Hepatocyte (in vitro differentiated cells): ENCODE measurements at places on chromosomes 12 and 14. TPM values are rescaled to one million over a fixed set of nuclear protein-coding genes. Genes with fewer than 3 reads are reported as not detected.
A peak's percentile ranks its signal among the peaks of the same experiment; 100 is the strongest.

The DDN gene
- not detected in 2 replicates for polyA plus RNA-seq

The EPS8 gene
- polyA plus RNA-seq: 43.1 and 44.2 TPM in 2 replicates

DNA sequence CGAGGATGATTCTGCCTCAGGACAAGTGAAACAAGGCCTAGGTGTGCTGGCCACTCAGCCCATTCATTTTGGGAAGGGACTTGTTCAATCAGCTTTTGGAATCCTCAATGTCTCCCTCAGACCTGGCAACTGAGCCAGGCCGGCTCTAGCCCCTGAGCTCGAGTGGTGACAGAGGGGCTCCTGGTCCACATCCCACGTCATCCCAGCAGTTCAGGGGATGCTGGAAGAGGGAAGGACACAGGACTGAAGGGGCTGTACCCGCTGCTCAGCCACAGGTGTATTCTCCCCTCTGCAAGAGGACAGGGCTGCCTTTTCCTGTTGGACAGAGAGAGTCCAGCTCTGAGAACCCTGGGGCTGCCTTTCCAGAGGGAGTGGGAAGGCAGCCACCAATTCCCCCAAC lies 244.6 kb upstream of the SFSWAP start:
- DNase-seq: no peak

- no peak for DNase-seq
Measured at GRCh38 chr12:45987340-45987727, 3.0 kb downstream of the SCAF11 start.

DNA sequence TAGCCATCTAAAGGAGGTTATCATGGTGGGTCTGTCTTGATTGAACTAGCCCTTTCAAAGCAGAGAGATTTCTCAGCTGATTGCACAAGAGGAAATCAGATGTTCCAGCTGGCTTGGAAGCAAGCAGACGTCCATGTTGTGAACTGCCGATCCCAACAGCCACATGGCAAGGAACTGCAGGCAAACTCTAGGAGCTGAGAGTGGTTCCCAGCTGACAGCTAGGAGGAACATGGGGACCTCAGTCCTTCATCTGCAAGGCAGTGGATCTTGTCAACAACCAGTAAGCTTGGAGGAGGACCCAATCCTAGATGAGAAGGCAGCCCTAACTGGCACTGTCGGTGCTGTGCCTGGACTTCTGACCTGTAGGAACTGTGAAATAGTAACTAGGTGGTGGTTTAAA lies 7.7 kb downstream of the ACVR1B start:
- DNase-seq: no peak

DNA sequence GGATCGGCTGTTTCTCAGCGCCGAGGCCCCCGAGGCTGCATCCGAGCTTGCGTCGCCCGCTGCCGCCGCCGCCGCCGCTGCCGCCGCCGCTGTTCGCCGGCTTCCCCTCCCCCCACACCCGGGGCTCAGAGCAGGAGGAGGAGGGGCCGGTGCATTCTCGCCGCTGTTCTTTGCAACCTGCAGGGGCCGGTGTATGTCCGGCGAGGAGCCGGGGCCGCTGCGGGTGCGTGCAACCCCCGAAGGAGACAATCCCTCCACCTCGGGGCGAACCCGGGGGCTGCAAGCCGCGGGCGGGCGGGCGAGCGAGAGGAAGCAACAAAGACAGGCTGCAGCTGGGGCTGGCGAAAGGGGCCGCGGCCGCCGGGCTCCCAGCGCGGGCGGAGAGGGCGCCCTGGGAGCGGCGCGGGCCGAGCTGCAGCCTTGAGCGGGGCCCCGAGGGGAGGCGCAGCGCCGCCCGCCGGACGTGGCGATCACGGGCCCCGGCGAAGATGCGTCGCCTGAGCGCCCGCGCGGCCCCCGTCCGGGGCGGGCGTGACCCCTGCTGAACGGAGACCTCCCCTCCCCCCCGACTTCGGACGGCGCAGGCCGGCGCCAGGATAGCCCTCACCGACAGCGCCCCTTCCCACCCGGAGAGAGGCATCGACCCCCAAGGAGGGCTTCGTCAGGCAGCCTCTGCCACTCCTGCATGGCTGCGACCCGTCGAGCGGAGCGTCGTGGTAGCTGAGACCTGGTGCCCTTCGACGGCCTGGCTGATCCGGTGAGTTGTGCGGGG lies 702 bp downstream of the FAM222A start:
- DNase-seq: peak; percentile 87

DNA sequence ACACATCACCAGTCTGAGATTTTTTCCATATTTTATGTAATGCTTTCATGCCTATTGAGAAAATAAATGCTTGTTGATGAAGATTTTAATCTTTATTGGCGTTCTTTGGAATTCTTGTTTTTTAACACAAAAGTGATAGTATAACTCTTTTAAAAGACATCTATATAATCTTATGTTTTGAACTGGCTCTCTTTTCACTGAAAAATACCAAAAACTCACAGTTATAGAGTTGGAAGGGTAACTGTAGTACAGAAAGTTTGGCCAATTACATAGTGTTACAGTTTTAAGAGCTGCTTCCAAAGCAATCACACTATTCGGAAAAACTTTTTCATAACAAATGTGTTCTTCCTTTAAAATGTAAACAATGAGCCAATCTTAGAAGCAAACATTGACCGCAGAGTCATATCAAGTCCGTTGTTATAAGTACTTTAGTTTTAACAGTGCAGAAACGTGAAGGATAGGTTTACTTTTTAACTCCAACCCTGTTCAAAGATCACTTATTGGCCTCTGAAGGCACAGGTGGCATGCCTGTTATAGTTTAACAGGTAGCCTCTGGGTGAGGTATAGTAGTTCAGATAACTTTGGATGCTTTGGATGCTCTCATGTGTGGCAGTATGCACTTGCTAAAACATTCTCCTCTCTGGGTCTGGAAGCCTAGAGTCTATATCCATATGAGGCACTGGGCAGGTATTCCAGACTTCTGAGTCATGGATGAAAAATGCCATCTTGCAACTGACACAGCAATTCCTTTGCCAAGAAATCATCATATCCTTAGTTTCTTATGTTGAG lies 12.1 kb upstream of the NTN4 start:
- DNase-seq: peak; percentile 80

- DNase-seq: no peak
Measured at GRCh38 chr12:82525616-82526015, 161.1 kb upstream of the TMTC2 start.
